ENCODE measurements at places on chromosomes 6 and 20. TPM values are rescaled to one million over a fixed set of nuclear protein-coding genes. Genes with fewer than 3 reads are reported as not detected.

LPIN3 gene
- total RNA-seq = 18.0 TPM

FAM83B gene
- 1.9 TPM for total RNA-seq

RIPPLY2 gene
- not detected for total RNA-seq

EDN1 gene
- total RNA-seq = 54.8 TPM

SLC32A1 gene
- total RNA-seq = not detected

FAM120B gene
- 29.8 TPM for total RNA-seq

FAM83D gene
- 2.1 TPM for total RNA-seq

ACSS2 gene
- total RNA-seq = 18.7 TPM

ANKRD66 gene
- not detected for total RNA-seq

FAM110A gene
- total RNA-seq = 1.2 TPM

TMEM151B gene
- 0.09 TPM for total RNA-seq

ATP9A gene
- 13.5 TPM for total RNA-seq

LHFPL5 gene
- not detected for total RNA-seq
